Anterior cingulate cortex (tissue), 58 donors: ENCODE measurements at places on chromosomes 1 and 21.

- no peak for DNase-seq
Measured at GRCh38 chr1:76951153-76951552, 83.9 kb downstream of the ST6GALNAC5 start.

GRCh38 chr1:79568411-79568810 lies 561.9 kb upstream of the ADGRL4 start:
- DNase-seq: peak; percentile 4

DNA sequence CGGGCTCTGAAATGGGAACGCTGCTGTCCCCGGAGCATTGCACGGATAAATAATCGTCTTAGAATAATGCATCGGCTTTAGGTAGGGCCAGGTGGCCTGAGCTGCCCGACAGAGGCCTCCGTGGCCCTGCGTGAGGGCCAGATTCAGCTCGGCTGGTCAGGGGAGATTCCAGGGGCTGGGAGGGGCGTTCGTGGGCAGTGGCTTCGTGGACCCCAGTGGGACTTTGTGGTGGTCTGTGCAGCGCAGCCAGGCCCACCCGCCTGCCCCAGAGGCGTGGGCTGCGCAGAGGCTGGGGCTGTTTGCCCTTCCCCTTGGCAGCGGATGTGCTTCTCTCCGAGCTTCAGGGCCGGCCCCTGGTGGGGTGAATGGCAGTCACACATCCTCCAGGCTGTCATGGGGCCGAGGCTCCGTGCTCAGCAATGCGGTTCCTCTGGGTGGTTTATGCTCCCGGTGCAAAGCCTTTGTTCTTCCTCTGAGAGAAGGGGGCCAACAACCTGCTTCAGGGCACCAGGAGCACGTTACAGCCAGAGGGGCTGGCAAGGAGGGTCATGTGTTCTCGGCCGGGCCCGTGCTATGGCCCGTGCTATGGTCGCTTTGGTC lies 104.5 kb downstream of the PRDM16 start:
- no peak for DNase-seq

- DNase-seq: no peak
Measured at GRCh38 chr1:29482991-29483390, 246.7 kb downstream of the PTPRU start.

DNA sequence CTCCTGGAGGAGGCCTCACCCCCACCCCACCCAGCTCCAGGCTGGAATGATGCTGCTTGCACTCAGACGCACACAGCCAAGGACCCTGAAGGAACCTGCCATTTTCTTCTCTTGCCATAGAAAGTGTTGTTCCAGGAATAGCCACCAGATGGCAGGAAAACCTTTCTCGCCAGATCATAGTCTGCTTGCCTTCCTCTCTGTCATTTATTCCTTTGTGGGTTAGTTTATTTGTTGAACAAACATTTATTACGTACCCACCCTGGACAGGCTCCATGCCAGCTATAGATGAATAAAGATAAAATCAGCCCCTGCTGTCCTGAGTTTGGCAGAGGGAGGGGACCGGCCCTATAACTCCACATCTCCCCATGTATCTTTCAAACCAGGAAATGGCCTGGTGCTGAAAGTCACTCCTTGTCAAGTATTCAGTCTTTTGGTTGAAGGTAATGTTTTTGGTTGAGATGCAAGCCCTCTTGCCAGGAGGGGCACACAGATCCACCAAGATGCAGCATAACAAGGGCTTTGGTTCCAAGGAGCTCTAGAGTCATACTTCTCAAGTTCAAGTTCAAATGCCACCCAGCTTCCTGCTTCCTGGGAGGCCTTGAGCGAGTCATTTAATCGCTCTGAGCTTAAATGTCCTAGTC lies 7.0 kb upstream of the KCNC4 start:
- peak; percentile 38 for DNase-seq

DNA sequence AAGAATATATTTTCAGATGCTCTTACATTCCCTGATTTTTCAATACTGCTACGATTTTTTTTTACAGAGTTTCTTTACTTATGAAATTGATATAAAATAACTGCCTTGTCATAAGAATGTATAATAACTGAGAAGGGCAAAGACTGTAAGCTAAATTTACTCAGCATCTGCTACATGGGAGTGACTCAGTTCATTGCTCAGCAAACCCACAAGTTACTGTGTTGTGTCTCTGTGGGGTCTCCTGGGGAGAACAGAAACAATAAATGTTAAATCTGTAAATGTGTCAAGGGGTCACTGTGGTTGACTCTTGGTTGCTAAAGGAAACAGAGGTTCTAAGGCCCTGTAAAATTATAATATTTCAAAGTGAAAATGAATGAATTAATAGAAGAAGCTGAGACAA lies 210.3 kb upstream of the CACYBP start:
- DNase-seq: no peak

DNA sequence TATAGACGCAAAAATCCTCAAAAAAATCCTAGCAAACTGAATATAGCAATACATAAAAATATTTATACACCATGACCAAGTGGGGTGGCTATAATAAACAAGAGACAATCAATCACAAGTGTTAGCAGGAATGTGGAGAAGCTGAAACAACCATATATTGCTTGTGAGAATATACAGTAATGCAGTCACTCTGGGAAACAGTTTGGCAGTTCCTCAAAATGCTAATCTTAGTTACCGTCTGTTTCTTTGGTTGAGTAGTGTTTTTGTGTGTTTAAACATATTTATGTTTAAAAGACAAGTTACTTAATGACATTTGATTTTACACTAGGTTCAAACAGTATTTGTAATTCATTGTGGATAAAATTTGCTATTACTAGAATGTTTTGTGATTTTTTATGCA lies 792.0 kb downstream of the LTN1 start:
- no peak for DNase-seq

DNA sequence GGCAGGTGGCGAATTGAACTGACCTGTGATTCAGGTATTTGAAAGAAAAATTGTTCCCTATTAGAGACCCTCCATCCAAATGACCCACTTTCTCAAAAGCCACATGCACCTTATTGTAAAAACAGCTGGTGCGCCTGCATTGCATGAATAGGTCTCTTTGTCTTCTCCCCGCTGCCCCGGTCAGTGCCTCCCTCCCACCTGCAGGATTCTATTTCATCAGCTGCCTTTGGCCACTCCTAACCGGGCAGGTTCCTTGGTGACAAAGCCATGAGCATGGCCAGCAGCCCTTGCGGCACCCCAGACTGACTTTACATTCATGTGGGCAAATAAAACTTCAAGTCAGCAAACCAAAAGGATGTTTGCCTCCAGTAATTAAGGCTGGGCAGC lies 6.4 kb downstream of the TMPRSS3 start:
- no peak for DNase-seq

GRCh38 chr1:12296623-12297022 lies 66.8 kb downstream of the VPS13D start:
- DNase-seq: no peak

DNA sequence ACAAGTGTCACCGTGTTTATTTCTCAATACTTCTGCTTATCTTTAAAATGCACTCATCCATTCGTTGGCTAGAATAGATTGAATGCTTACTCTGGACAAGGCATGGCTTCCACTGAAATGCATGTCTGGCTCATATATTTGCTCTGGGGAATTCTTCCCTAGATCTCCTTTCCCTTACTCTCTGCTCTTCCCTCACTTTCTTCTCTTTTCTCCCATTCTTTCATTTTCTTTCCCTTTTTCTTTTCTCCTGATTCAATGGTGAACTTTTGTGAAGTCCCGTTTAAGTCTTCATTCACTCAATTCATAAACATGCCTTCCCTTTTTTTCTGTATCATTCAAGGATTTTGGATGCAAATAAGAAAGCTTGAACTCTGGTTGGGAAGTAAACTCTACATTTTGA lies 234.5 kb downstream of the DYRK1A start:
- no peak for DNase-seq
